ENCODE measurements at places on chromosomes 6 and 20. TPM values are rescaled to one million over a fixed set of nuclear protein-coding genes. Genes with fewer than 3 reads are reported as not detected.

DNA sequence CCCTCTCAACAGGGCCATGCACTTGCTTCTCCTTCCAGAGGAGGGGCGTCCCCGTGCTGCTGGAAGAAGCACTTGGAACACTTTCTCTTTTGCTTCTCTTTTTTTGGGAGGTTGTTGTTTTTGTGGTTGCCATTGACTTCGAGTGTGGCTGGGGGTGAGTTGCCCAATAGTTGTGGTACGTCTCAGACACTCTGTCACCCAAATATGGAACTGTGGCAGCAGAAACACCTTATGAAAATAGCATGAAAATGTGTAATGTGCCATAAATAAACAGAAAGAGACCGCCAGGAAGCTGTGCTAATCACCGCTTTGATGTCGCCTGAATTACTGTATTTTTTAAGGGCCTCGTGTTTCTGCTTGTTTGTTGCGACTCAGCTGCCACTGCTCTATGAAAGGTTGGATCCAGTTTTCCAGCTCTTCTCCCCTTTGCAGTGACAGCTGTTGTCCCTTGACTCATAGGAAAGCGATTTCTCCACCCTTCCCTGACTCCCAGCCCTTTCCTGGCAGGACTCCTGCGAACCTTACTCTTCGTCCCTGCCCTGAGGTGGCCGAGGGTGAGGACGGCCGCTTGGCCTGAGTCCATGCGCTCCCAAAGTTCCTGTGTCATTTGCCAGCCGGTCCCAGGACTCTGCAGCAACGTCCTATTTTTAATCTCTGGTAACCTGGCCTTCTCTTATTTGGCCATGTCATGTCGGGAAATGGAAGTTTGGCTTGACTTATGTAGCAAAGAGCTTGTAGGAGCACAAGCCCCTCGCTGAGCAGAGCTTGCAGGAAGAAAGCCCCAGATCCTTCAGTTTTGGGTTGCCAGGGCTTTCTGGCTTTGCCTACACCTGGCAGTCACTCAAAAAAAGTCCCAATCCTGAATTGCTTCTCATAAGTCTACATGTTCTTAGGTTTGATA, 694.6 kb downstream of the QKI start:
- DNase-seq: peak; percentile 94

DNA sequence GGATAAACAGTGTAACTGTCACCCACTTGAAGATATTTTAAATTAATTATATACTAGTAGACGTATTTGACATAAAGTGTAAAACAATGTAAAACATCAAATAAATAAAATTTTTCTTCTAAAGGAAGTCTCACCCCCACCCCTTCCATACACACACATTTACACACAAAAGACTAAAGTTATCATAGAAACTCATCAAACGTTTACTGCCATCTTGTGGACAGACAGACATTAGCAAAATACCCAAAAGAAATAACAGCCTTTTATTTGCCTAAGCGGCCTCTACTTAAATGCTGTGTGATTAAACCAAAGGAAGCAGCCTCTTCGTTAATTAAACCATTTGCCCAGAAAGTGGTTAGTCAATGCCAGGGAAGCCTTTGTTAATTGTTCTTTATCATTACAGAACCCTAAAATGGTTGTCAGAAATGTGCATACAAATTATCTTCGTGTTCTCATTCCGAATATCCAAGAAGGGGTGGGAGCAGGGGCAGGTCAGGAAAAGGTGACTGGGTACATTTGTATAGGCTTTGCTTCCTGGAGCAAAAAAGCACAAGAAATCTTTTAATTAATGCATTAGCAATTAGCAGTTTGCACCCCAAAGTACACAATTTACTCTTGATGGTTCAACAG, 176.2 kb upstream of the SASH1 start:
- no peak for DNase-seq

DNA sequence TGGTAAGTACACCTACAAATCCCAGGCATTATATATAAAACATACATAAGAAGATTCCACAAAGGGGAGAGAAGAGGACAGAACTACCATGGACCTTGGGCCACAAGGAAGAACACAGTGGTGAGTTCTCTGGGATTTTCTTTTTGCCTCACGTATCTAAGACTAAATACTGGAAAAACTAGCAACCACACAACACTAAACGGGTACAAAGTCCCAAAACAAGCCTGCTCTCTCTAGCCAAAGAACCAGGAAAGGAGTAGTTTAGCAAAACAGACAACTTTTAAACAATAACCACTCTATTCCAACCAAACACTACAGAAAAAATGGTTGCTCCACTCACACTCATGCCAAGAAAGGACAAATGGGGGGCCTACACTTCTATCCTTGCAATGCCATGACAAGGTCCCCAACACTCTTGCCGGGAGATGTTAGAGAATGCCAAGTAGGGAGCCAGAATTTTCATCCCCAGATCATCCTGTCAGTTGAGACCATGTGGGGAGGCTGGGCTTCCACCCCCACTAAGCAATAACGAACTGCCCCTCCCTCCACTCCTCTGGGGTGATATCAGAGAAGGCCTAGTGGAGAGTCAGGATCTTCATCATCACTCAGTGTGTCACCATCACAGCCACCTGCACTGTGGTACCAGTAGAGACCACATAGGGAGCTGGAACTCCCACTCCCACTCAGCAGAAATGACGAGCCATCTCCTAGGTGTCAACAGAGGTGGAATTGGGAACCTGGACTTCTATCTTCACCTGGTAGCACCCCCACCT, 123.5 kb downstream of the DST start:
- DNase-seq: no peak

GRCh38 chr20:62487-62886, 25.0 kb upstream of the DEFB125 start:
- DNase-seq: no peak

GRCh38 chr6:44000164-44000842, 126.9 kb downstream of the MRPL14 start:
- DNase-seq: no peak

Gene GMPR
- 71.0 TPM for total RNA-seq
